AG09309 (cell line): ENCODE measurements at places on chromosomes 7 and 10.

- no peak for DNase-seq
Observed at GRCh38 chr10:5619362-5620211, 46.8 kb downstream of the ASB13 start.

GRCh38 chr10:119238577-119238976, 31.2 kb downstream of the GRK5 start:
- no peak for DNase-seq

DNA sequence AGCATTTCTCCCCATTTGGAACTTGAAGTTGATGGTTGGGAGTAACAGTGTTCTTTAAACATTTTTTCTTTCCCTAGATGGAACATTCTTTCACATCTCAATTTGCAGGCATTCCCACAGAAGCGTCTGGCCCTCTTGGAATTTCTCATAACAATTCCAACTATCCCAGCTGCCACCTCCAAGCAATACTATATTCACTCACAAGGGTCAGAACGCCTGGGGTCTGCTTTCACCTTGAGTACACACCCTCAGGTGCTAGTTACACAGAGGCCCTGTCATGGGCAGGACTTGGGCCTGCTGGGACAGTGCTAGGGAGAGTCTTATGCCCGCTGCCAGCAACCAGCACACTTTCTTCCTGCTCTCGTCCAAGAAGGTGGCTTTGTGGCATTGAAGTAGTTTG, 136.5 kb downstream of the JCAD start:
- no peak for DNase-seq

DNA sequence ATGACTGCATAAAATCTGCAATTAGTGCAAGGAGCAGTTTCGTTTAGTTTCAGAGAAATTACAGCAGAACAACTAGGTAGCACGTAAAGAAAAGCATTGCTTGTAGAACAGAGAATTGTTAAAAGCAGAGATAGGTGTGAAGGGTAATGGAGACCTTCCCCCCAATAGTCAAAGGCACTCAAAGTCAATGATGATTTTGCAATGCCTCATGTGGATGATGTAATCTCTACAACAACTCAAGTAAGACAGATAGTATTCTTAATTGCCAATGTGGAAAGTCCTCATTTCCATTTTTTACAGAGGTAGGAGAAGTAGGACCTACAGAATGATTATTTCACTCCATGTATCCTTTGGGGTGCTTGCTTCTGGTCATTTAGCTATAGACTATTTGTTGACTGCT, 94.3 kb upstream of the GNAI1 start:
- no peak for DNase-seq

DNA sequence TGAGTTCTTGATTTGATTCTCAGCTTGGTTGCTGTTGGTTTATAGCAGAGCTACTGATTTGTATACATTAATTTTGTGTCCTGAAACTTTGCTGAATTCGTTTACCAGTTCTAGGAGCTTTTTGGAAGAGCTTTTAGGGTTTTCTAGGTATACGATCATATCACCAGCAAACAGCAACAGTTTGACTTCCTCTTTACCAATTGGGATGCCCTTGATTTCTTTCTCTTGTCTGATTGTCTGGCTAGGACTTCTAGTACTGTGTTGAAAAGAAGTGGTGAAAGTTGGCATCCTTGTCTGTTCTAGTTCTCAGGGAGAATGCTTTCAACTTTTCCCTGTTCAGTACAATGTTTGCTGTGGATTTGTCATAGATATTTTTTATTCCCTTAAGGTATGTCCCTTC, 86.2 kb downstream of the PLXDC2 start:
- DNase-seq: no peak

DNA sequence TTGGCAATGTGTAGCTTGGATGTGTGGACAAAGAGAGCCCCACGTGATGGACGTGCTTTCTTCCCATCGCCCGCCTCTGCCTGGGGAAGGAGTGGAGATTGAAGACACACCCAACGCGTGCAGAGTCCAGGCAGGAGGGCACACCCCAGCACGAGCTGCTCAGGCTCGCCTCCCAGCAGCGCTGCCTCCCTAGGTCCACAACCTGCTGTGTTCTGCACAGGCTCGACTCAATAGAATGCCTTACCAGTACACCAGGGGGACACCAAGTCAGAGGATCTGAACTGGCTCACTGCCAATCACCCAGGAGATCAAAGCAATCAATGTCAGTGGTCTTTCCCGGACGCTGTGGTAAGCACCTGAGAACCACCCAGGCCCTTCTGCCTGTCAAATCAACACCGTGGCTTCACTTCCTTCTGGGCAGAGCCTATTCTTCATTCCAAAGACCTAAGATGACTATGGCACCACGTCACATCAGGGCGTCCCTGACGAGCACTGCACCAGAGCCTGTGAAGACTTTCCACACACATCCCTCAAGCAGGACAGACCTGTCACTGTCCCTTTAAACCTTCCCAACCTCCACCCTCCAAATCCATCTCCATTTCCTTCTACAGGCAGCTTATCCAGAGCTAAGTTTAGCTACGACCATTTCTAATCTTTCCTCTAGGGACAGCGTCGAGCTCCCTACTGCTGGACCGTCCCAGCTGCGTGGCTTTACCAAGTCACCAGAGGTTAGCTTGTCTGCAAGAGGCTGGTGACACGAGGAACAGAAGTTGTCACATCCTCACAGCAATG, 72.3 kb downstream of the AMZ1 start:
- DNase-seq: no peak

GRCh38 chr7:98209166-98209920, 1.9 kb upstream of the BHLHA15 start:
- no peak for DNase-seq

GRCh38 chr10:49135575-49136313, 1.9 kb upstream of the FAM170B start:
- DNase-seq: no peak
